ENCODE measurements at places on chromosomes 1 and 21.

DNA sequence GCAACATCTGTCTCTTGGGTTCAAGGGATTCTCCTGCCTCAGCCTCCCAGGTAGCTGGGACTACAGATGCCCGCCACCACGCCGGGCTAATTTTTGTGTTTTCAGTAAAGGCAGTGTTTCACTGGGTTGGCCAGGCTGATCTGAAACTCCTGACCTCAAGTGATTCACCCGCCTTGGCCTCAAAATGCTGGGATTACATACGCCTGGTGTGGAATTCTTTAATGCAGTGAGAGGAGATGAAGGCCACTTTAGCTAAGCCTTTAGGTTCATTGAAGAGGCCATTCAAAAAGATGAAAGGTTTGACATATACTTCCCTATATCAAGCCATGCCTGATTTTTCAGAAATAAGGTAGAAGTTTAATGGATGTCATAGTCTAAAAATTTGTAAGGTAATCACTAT is 162.7 kb downstream of the ST6GALNAC3 start:
- no peak for DNase-seq

- DNase-seq, result no peak
These were observed 20.6 kb upstream of the PPM1J start for GRCh38 chr1:112735752-112736151.

- DNase-seq, result no peak
These were observed 74.4 kb downstream of the CAMTA1 start for GRCh38 chr1:6859415-6860343.

DNA sequence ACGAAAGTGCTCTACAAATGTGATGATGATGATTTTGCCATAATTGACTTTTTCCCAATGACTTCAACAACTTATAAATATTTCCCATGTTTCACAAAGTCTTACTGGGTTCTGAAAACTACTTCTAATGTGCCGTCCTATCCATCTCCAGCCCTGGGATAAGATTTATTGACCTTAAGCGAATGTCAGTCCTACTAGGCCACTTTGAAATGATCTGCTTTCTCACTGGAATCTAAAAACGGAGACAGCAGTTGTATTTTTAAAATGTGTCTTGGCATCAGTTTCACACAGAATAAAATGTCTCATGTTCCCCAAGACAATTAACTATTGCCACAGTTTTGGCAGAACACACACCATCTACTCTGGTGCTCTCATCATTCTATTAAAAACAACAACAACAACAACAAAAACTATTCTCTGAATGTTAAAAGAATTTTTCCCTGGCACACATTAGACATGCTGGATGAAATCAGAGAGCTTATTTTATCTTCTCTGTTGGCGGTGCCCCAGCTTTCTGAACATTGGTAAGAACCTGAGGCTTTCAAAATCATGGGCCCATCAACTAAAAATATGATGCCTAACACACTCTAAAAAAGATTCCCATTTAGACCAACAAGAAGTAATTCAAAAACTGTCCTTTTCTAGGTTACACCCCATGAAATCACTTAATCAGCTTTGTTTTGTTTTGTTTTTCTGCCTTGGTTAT is 23.1 kb upstream of the DNASE2B start:
- DNase-seq, result no peak

GRCh38 chr1:213979751-213980586 is 7.8 kb upstream of the PROX1 start:
- DNase-seq, result no peak

GRCh38 chr1:198118134-198118533 is 38.7 kb upstream of the NEK7 start:
- DNase-seq, result no peak

DNA sequence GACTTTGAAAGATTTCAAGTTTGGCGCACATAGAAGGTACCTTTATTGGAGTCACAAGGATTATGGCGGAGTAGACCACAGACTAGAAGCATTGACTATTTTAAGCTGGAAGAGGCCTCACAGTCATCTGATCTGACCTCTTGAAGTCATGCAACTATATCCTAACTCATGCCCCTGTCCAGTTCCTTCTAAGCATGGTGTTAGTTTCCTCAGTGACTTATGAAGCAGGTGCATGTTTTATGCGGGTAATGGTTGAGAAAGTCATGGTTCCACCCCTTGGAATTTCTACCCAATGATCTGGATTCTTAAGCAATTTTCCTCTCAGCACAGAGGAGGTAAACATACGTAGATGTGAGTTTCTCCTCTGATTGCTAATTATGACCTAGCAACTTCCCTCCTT is 11.7 kb downstream of the OLFML3 start:
- no peak for DNase-seq
